ENCODE measurements at places on chromosomes 1 and 21.

DNA sequence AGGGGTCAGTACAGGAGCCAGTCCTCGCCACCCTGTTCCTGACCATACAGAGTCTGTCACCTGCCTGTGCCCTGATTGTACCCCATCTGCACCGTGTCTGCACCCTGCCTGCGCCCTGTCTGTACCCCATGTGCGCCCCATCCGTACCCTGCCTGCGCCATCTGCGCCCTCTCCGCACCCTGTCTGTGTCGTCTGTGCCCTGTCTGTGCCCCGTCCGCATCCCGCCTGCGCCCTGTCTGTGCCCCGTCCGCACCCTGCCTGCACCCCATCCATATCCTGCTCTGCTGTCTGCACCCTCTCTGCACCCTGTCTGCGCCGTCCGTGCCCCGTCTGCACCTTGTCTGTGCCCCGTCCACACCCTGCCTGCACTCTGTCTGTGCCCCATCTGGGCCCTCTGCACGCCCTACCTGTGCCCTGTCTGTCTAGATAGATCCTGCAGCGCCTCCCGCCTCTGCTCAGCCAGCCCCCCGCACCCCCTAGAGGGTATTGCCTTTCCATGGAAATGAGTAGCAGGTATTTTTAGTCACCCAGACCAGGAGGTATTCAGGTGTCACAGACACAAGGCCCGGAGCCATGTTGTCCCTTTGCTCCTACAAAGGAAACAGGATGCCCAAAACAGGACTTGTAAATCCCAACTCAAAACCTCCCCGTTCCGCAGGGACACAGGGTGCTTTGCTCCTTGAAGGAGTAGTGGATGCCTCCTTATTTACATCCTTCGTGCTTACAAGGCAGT lies 7.7 kb upstream of the NPHP4 start:
- no peak for DNase-seq

DNA sequence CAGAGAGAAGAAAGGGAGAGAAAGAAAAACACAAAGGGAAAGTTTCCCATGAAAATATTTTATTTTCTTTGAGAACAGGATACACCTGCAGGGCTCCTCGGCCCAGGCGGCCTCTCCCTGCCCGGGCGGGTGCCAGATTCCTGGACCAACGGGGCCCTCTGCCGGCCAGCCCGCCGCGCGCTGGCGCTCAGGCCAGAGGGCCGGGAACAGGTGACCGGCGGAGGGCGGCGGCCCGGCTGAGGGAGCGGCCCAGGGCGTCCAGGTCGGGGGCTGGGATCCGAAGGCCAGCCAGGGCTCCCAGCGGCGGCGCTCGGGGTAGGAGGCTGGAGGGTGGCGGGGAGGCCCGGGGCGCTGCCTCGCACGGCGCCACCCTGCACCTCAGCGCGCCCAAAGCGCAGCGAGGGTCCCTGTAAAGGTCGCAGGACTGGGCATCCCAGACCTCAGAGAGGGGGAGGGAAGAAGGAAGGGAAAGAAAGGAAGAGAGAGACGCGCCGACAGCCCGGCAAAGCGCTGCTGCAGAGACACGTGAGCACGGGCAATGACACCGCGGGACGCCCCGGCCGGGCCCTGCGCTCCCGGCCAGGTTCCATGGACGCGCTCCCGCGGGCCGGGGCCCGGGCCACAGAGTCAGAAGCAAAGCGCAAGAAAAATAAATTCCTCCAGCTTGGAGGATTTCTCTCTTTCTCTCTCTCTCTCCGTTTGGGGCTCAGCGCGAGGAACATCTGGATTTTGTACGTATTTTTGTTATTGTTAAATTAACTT lies 927 bp downstream of the WNT9A start:
- DNase-seq, result peak; percentile 36

GRCh38 chr1:99829269-99829668 lies 20.9 kb upstream of the AGL start:
- no peak for DNase-seq

- no peak for DNase-seq
These were observed at the start of gene KLF18 for GRCh38 chr1:44141531-44141930. Gene KLF18, minus strand, starts transcription at chr1:44141631. Its CDS starts 0 bp downstream, at chr1:44141631.

DNA sequence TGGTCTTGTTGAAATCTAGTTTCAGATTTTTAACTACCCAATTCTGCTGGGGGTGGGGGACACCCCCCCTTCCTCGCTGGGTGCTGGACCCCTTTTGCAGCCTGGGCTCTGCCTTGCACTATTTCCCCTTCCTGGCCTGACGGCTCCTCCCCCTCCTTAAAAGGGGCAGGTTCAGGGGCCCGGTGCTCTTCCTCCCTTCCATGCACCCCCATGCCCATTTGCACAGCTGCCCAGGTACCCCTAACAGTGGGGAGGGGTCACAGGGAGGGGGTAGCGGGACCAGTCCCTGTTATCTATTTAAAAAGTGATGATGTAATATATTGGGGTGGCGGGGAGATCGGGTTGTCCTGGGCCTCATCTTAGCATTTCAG lies 15.3 kb downstream of the ZBTB7B start:
- no peak for DNase-seq

- DNase-seq, result no peak
These were observed 64.3 kb downstream of the TAS1R2 start for GRCh38 chr1:18795002-18795689.

DNA sequence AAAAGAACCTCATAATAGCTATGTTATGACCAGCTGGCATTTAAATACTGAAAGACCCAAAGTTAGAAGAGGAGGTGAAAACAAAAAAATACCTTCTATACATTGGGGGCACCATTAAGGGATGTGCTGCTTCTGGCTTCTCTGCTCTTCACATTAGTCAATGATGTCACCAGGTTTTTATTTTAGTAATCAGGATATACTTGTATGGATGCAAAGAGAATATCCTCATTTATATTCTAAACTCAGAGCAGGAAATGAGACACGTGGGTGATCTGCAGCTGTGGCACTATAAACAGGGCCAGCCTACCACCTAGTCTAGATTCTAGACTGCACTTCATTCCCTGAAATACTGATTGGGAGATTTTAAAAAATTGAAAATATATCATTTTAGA lies 51.2 kb downstream of the WLS start:
- DNase-seq, result no peak

GRCh38 chr1:93442008-93442666 lies 5.8 kb upstream of the FNBP1L start:
- DNase-seq, result no peak

- no peak for DNase-seq
These were observed 15.2 kb downstream of the PTPRF start for GRCh38 chr1:43545695-43546387.

Measured in NCI-H1694 (cell line).